ENCODE measurements at places on chromosomes 4 and X. TPM values are rescaled to one million over a fixed set of nuclear protein-coding genes. Genes with fewer than 3 reads are reported as not detected.

Gene CXCL9
- 0.52 TPM for total RNA-seq

Gene ABLIM2
- 7.3 TPM for total RNA-seq

Gene IL3RA
- total RNA-seq: 6.3 TPM

Gene SPANXA2
- not detected for total RNA-seq

Gene INTS6L
- total RNA-seq: 11.5 TPM

Gene HTN1
- total RNA-seq: not detected

Gene TCEAL5
- 0.52 TPM for total RNA-seq

Gene ENPP6
- total RNA-seq: 6.3 TPM

Gene DRD5
- under 0.01 TPM for total RNA-seq

Gene FDCSP
- total RNA-seq: not detected

Gene GIMD1
- total RNA-seq: not detected

Gene VGLL1
- not detected for total RNA-seq

Gene ELF4
- 5.7 TPM for total RNA-seq

Gene ADAMTS3
- total RNA-seq: 2.1 TPM

Gene DUX4
- not detected for total RNA-seq

Gene NKX3-2
- total RNA-seq: under 0.01 TPM

Gene CENPVL1
- not detected for total RNA-seq

Gene COX7B2
- total RNA-seq: not detected

Gene BEX1
- 1.0 TPM for total RNA-seq

Gene NUDT10
- total RNA-seq: 1.0 TPM

Gene SPANXC
- not detected for total RNA-seq

Gene AMBN
- not detected for total RNA-seq

Gene RENBP
- total RNA-seq: 5.7 TPM

Gene CENPI
- total RNA-seq: 8.4 TPM

Gene PGK1
- 125 TPM for total RNA-seq

Gene CITED1
- total RNA-seq: 18.8 TPM

Gene ALB
- total RNA-seq: 15.7 TPM

Gene CFAP99
- not detected for total RNA-seq

Gene CT45A8
- not detected for total RNA-seq

Gene ARMCX1
- total RNA-seq: 91.3 TPM

Gene TIGD2
- 5.2 TPM for total RNA-seq
